ENCODE measurements at places on chromosomes 3 and 15.

GRCh38 chr3:140448001-140448400 lies 229.9 kb upstream of the TRIM42 start:
- no peak for DNase-seq

DNA sequence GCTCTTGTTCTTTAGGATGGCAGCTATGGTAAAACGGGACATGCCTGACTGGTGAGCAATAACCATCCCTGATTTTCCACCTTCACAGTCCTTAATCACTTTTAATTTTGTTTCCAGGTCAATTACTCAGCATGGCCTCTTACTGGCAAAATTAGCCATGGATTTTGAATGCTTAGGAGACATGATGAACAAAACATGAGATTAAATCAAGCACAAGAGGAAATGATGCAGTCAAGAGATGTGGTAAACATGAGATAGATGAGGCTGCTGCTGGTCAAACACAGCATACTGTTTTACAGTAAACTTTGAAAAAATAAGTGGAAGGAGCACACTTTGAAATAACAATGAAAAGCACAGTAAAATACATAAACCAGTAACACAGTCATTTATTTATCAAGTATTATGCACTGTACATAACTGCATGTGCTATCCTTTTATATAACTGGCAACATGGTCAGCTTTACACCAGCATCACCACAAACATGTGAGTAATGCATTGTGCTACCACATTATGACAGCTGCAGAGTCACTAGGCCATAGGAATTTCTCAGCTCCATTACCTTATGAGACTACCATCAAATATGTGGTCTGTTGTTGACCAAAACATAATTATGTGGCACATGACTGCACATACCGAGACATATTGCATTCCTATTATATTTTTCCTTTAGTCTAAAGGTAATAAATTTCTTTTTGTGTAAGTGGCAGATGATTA lies 30.1 kb upstream of the ZNF502 start:
- DNase-seq, result no peak

- DNase-seq, result no peak
Observed at GRCh38 chr15:66114863-66115425, 138.6 kb downstream of the MEGF11 start.

GRCh38 chr3:112761062-112761638 lies 85.5 kb downstream of the CD200R1L start:
- DNase-seq, result no peak

- no peak for DNase-seq
Observed at GRCh38 chr3:71537211-71537611, 46.3 kb downstream of the FOXP1 start.

DNA sequence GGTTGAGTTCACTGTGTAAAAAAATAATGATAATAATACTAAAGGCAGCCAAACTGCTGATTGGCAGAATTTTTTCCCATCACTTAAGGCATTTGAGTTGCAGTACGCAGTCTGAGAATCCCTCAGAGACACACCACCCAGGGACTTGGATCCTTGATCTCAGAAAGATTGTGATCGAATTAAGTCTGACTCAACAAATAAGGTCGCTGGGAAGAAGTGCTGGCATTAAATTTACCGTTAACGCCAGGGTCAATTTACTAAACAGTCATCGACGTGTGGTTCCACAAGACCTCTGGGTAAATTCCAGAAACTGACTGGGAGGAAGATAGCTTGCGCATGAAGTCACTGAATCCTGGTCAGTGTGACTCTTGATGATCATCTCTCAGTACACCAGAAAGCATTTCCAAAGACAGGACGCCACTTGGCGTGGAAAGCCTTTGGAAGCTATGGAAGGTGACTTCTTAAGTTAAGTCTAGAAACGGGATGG lies 48.3 kb upstream of the CGNL1 start:
- DNase-seq, result no peak

DNA sequence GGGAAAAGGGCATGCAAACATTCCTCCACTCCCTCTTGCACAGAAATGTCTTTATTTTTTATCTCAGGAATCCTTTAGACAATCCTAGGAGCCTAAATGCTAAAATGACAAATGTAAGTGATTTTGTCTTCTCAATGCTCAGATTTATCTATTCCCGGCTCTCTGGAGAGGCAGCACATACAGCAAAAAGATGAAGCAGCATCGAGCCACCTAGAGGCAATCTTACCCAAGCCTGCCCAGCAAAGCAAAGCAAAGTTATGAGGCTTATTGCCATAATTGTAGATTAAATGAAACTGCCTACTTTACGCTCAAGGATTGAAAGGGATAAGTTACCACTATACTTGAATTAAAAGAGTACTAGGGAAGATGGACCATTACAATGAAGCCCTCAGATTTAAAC lies 750.4 kb upstream of the NR2F2 start:
- DNase-seq, result no peak

- no peak for DNase-seq
Observed at GRCh38 chr15:94259121-94259751, 27.9 kb downstream of the MCTP2 start.

- DNase-seq, result no peak
Observed at GRCh38 chr3:104632521-104632920, 734.2 kb upstream of the ALCAM start.

GRCh38 chr3:126053513-126053912 lies 30.4 kb downstream of the SLC41A3 start:
- no peak for DNase-seq

GRCh38 chr3:126372413-126373145 lies 15.4 kb upstream of the KLF15 start:
- DNase-seq, result no peak

GRCh38 chr3:151044706-151045105 lies 40.8 kb upstream of the MED12L start:
- no peak for DNase-seq

DNA sequence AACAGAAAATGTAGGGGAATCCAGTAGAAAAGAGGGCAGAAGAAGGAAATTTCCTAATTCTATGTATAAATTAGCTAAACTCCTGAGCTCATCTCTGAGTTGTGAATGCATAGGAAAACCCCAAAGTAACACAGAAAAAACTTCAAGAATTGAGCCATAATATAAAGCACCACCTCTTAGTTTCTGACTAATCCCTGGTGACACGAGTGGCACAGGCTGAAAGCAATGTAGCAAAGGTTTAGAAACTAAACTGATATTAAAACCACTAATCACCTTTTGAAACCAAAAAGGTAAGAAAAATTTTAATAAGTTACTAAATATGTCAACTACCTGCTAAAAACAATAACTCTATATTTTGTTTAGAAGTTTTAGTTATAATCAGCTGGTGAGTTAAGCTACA lies 255.6 kb upstream of the NECTIN3 start:
- no peak for DNase-seq

DNA sequence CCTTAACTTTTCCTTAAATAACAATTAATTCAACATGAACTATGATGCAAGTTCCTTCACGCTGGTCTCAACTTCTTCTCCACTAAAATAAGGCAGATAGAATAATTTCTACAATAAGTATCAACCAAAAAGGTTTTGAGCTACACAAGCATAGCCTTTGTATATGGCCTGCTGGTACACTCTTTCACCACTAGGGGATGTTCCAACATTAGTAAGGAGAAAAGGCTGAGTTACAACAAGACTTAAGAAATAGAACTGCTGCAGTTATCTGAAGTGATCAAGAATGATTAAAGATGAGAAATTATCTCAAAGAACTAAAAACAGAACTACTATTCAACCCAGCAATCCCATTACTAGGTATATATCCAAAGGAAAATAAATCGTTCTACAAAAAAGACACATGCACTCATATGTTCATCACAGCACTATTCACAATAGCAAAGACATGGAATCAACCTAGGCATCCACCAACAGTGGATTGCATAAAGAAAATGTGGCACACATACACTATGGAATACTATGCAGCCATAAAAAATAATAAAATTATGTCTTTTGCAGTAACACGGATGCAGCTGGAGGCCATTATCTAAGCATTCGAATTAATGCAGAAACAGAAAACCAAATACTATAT lies 14.4 kb downstream of the ATP13A3 start:
- no peak for DNase-seq

- no peak for DNase-seq
Observed at GRCh38 chr3:104388619-104389018, 978.1 kb upstream of the ALCAM start.

DNA sequence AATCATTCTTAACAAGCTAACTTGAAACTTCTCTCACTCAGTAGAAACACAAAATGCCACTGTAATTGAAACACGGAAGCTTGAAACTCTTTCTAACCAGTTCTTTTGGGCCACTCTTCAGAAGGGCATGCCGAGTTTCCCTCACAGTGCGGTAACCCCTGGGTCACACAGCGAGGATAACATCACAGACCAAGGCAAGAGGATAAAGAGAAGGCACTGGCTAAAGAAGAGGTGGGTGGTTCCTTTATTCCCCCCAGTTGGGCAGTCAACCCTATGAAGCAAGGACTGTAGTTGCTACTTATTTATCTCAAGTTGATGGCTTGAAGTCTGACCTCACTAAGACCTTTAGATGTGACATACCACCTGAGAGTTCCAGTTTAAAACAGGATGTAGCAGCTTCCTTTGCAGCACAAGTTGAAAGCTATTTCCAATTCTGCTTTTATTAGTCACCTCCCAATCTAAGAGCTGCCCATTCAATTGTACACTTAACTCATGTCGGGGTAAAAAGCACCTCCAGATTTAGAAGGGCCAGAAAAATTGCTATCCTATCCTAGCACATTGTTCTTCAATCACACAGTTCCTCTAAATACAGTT lies 272.4 kb downstream of the TIGIT start:
- DNase-seq, result no peak

- no peak for DNase-seq
Observed at GRCh38 chr3:24096695-24097290, 151.7 kb downstream of the NR1D2 start.

GRCh38 chr3:31011380-31011779 lies 116.9 kb upstream of the GADL1 start:
- DNase-seq, result no peak

DNA sequence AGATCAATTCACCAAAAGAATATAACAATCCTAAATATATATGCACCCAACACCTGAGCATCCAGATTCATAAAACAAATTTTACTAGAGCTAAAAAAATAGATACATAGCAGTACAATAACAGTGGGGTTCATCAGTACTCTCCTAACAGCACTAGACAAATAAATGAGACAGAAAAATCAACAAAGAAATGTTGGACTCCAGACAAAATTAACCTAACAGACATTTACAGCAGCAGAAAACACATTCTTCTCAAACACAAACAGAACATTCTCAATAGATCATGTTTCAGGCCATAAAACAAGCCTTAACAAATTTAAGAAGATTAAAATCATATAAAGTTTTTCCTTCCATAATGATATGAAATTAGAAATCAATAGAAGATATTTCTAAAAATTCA lies 124.8 kb upstream of the NECTIN3 start:
- no peak for DNase-seq

- no peak for DNase-seq
Observed at GRCh38 chr3:150825192-150825915, 62.4 kb upstream of the SIAH2 start.

DNA sequence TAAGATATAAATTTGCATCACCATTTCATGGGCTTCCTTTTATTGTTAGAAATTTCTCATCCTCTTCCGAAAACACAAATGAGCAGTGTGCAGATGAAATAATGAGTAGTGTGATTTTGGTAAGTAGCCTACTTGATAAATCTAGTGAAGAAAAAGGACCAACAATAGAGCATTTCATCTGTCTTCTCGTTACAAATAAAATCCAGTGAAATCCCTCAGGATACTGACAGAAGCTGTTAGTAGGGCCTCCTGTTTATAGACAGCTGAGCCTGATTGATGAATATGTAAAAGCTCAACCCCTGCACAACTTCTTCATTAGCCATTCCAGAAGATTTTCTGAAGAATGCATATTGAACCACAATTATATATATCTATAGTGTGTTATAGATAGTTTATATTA lies 363.7 kb upstream of the EPHA6 start:
- DNase-seq, result no peak

DNA sequence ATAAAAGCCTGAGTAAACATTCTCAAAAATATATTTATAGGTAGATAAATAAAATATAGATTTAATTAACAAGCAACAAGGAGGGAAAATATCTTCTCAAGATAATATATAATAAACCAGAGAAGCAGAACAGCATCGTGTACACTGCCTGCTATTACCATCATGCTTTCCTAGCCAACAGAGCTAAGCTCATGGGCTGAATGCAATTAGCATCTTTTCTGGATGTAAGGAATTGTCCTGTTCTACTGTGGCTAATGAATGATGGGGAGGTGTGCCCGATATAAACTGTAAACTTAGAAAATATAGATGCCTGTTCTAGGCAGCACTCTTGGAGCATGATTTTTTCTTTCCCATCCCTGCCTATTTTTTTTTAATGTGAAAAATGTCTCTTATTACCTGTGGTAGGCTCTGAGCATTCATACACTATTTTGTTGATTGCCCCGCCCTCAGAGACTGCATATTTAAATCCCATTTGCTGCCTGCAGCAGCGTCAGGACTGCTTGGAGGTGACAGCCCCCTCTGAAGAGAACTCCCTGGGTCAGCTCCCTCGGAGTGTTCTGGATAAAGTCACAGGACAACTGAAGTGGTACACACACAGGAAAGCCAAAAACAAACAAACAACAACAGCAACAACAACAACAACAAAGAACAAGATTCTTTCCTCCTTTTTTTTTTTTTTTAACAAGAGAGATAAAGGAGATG lies 312.3 kb downstream of the SATB1 start:
- DNase-seq, result no peak

- no peak for DNase-seq
Observed at GRCh38 chr15:96606617-96607016, 276.1 kb downstream of the NR2F2 start.

DNA sequence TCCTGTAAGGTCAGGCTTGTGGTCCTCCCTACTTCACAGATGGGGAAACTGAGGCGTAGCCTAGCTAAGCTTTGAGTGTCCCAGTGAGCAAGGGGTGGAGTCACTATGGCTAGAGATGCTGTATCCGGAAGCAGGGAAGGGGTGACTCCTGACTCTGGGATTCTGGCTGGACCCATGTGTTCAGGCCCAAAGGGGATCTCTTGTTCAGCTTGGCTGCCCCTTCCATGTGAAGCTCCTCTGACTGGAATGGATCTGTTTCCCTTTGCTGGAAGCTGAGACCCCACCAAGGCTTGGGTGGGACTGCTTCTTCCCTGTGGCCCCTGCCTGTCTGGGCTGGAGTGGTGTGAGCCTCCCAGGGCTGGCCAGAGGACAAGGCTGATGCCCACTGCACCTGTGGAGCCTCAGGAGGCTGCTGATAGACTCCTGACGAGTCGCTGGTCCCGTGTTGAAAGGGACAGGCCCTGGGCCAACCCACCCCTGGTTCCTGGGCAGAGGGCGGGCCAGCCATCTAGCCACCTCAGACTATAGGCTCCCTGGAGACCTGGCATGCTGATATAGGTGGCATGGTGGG lies 1.0 kb downstream of the MAPKAPK3 start:
- DNase-seq, result no peak

GRCh38 chr3:71087143-71088018 lies 496.1 kb downstream of the FOXP1 start:
- no peak for DNase-seq
